GM06990 (cell line): ENCODE measurements at places on chromosomes 11 and 22.
A peak's percentile ranks its signal among the peaks of the same experiment; 100 is the strongest.

- no peak for DNase-seq
Measured at GRCh38 chr11:116581349-116581748, 191.4 kb downstream of the BUD13 start.

- DNase-seq = no peak
Measured at GRCh38 chr11:59394186-59394585, 32.0 kb downstream of the OR5A2 start.

GRCh38 chr11:131463162-131463561 is 92.7 kb downstream of the NTM start:
- no peak for DNase-seq

- DNase-seq = no peak
Measured at GRCh38 chr22:36831717-36832116, 14.9 kb upstream of the PVALB start.

- no peak for DNase-seq
Measured at GRCh38 chr22:44205516-44206329, 25.0 kb downstream of the PARVG start.

DNA sequence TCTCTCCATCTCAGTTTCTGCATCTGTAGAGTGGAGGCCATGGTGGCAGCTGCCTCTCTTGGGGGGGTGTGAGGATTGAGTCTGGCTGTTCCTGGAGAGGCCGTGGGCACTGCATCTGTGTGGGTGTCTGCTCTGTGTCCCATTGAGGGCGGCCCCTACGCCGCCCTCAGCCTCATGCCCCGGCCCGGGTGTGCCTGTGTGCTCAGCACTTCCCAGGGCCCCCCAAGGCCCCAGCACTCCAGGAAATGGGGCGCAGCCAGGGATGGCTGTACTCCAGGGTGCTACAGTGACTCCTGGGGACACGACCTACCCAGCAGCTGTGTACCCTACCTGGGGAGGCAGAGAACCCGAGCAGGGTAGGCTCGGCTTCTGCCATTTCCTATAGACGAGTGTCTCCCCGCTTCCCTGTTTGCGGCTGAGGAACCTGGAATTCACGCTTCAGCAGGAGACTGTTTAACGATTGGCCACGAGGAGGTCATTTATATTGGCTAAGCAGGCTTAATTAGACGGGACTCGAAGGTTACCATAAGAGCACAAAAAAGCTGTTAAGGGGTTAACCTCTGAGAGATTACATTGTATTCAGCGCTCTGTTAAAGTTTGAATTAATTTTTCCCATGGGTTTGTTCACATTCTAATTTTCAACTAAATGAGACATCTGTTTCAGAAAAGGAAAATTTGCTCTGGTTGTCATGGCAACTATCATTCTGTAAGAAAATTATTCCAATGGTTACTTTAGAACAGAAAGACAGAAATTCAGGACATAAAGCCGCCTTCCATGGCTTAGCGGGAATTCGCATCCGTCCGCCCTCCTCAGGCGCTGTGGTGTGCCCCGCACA is 76.4 kb downstream of the MPPED1 start:
- DNase-seq = no peak

DNA sequence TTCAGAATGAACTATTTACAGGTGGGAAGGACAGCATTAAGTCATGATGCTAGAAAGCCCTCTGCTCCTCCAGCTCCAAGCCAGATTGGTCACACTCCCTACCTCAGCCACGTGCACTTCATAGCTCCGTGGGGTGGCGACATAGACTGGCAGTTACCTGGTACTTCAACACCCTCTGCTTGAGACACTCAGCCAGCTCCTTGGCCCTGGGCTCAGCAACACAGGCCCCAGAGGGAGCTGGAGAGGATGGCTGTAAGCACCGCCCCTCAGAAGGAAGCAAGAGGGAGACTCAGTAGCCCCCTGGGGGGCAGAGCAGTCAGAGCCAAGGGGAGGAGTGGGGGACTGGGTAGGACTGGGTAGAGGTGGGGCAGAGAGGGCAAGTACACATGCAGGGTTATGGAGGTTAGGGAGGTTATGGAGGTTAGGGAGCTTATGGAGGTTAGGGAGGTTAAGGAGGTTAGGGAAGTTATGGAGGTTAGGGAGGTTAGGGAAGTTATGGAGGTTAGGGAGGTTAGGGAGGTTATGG is 102.1 kb upstream of the BID start:
- DNase-seq = no peak

DNA sequence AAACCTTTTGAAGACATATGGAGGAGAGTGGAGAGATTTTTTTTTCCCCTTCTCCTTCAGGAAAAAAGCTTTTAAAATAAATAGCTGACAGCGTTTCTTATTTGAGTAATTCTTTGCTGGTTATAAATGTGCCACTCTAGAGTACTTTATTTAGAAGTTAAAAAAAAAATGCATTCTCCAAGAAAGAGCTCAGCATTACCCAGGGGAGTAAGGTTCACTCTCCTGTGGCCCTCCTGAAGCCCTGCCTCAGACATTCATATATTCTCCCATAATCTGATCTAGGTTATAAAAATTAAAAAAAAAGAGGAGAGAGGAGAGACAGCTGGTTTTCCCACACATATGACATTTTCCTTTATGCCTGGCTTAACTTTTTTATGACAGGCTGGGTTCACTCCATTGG is 545.2 kb upstream of the CADM1 start:
- DNase-seq = no peak

- DNase-seq = peak; percentile 15
Measured at GRCh38 chr11:65646958-65647701, 9.2 kb downstream of the SIPA1 start.

- DNase-seq = no peak
Measured at GRCh38 chr11:66981976-66982578, 7.0 kb downstream of the C11orf86 start.

DNA sequence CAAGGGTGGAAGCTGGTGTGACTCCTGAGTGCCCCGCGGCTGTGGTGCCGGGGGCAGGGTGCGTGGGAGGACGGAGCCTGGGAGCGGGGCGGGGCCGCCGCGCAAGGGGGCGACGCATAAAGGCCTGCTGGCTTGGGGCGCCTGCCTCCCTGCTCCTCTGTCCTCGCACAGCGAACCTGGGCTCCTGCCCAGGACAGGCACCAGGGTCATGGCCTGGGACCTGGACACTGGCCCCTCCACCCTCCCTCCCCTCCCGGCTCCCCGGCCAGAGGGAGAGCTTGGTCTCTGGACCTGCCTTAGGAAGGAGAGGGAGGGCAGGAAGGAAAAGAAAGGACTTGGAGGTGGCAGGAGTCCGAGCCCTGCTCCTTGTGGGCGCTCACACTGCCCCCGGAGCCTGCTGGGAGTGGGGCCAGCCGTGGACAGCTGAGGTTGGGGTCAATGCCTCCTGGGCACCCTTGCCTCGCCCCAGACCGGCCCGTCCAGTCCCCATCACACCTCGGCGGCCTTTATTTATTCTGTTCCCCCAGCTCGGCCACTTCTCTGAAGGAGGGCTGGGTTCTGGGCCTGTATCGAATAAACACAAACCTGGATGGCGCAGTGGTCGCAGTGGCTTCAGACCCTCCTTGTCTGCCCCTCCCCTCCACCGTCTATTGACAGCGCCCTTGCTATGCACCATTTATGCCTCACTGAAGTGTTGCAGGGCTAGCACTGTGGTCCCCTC is 8.7 kb downstream of the SLC16A8 start:
- DNase-seq = no peak

- DNase-seq = no peak
Measured at GRCh38 chr11:127472505-127472904, 471.9 kb upstream of the KIRREL3 start.

GRCh38 chr11:10623797-10624761 is 55.6 kb upstream of the LYVE1 start:
- no peak for DNase-seq

DNA sequence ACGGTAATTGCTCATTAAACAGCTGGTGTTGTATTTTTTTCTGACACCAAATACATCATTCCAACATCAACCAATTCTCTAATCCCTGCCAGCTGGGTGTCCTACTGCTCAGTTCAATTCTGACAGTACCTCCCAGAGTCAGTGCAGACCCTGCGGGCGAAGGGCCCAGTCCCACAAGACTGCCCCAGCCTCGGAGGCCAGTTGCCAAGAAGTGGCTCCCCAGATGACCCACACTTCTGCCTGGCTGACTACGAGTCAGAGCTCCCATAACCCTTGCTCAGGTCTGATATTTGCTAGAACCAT is 147.2 kb downstream of the CTTN start:
- no peak for DNase-seq

- peak; percentile 92 for DNase-seq
Measured at GRCh38 chr22:50531546-50531961, 1.7 kb upstream of the TYMP start.

DNA sequence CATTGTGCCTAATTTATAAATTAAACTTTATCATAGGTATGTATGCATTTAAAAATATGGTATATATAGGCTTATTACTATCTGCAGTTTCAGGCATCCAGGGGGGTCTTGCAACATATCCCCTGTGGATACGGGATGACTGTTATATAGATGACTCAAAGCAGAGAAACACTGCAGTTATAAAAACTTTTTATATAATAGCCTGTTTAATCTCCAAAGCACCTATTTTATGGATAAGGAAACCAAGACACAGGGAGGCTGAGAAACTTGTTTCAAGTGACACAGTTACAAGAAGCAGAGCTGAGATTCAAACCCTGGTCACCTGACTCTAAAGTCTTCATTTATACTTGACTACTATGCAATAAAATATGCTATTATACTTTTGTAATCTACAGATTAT is 897.7 kb downstream of the KCNA4 start:
- no peak for DNase-seq

- no peak for DNase-seq
Measured at GRCh38 chr22:26325641-26326040, 103.4 kb upstream of the ASPHD2 start.

DNA sequence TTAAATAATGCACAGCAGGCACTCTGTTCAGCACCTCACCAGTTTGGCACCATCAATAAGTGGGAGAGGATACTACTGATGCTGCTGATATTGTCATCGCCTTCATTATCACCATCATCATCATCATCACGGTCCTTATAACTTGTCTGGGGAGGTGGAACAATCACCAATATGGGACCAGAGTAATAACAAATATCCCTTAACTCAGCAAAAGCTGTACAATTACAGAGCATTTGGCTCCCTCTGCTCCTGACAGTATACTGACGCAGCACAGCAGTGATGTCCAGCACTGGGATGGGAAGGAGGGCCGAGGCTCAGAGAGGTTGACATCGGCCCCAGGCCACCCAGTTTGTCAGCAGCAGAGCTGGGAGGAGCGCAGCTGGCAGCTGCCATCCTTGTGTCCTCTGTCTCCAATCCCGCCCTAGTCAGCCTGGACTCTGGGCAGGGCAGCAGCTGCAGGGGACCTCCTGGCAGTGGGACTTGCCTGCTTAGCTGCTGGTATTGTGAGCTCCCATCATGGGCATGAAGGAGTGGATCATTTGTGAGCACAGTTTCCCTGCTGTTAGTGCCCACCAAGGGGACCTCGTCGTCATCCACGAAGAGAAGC is 90.0 kb downstream of the DHCR7 start:
- no peak for DNase-seq

GRCh38 chr11:45322891-45323600 is 36.9 kb upstream of the SYT13 start:
- no peak for DNase-seq

DNA sequence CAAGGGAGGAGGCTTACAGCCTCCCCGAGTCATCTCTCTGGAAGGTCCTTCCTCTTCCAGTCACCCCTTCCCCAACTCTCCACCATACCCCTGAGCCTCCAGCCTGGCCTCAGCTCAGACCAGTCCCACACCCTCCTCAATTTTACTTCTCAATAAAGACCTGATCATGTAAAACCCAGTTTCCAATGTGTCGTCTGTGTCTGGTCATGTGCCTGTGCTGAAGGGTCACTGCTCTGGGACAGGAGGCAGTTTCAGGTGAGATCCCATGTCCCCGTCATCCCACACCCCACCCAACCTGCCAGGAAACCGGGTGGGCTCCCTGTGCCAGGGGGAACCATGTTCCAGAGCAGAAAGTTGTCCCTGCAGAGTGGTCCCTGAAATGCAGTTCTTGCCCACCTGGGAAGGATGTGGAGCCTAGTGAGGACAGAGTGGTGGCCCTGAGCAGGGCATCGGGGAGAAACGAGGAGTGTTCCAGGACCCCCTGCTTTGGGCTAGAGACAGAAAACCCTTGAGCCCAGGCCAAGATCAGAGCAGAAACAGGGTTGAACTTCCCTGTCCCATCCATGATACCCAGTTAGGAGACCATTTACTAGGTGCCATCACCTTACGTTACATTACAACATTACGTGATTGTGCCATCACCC is 19.4 kb downstream of the IGLL5 start:
- no peak for DNase-seq

DNA sequence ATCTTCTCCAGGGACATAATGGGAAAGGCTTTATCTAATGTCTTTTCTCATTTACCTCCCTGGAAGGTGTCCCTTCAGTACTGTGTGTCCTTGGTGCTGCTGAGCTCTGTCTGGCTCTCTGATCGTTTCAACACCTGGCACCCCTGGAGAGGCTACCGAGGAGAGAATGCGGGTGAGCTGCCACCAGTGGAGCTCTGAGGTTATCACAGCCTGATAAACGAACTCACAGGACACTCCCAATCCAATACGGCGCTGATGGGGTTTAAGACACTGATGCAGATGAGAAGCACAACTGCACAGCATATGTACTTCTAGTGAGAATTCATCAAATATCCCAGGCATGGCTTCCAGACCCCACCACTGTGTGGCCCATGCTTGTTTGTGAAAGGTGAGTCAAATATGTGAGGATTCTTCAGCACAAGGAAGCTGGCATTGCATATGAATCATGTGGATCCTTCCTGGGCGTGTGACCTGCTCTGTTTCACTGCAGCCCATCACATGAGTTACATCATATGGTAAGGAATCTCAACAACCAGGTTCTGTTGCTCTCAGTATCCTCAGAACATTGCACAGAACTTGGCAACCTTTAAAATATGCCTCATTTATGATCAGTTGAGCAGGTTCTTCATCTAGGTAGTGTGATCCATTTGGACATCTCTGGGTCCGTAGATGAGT is 34.8 kb upstream of the VWA5A start:
- DNase-seq = no peak
